ENCODE measurements at places on chromosomes 4 and X.

GRCh38 chr4:27514711-27515110 lies 654.1 kb downstream of the STIM2 start:
- DNase-seq: no peak

DNA sequence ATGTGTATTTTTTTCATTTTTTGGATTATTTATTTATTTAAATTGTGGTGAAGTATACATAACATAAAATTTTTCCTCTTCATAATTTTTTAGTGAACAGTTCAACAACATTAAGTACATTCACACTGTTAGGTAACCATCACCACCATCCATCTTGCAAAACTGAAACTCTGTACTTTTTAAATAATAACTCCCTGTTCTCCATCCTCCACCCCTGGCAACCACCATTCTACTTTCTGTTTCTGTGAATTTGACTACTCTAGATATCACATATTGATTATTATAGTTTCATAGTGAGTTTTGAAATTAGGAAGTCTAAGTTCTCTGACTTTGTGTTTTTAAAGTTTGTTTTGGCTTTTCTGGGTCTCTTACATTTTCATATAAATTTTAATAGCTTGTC lies 89.3 kb upstream of the STX18 start:
- DNase-seq: no peak

DNA sequence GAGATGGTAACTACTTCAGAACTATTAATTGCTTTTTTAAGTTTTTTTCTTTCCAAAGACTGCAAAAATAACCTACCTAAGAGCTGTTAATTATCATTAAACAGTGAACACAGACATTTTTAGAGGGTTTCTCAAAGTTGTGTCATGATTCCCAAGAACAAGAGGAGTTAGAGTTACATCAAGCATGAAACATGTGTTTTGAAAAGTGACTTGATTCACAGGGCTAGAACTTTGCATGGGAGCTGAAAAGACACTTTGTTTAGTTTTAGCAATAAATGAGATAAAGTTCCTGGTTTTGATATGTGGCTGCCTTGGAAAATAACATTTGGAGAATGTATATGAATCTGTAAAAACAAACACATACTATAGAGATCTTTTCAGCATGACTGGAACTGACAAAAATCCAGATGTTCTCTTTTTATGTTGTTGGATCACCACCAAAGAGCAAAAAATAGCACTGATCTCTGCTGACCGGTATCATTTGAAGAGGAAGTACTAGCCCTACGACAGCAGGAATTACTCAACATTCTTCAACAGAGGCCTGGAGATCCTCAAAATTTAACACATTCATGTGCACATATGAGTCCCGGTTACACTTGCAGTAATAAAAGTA lies 173.0 kb upstream of the PCDH18 start:
- no peak for DNase-seq

GRCh38 chr4:99629962-99630554 lies 27.6 kb downstream of the C4orf54 start:
- DNase-seq: no peak

- no peak for DNase-seq
These were observed 695.0 kb upstream of the HS3ST1 start for GRCh38 chr4:12123707-12124106.

GRCh38 chr4:64384237-64385203 lies 24.7 kb downstream of the TECRL start:
- DNase-seq: no peak

DNA sequence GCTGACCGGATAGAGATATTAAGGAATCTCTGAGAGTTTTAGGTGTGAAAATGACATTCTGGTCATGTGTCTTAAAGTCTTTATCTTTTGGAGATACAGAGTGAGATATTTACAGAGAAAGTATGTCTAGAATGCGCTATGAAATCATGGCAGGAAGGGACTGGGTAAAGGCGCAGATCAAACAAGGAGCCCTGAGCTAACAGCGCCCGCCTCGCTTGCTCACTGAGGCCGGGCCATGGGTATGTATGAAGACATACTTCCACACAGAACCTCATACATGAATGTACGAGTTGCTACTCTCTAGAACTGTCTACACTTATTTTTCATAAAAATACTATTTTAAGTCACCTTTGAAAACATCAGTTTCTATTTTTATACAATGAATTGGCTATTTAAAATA lies 20.0 kb downstream of the FAM53A start:
- no peak for DNase-seq

DNA sequence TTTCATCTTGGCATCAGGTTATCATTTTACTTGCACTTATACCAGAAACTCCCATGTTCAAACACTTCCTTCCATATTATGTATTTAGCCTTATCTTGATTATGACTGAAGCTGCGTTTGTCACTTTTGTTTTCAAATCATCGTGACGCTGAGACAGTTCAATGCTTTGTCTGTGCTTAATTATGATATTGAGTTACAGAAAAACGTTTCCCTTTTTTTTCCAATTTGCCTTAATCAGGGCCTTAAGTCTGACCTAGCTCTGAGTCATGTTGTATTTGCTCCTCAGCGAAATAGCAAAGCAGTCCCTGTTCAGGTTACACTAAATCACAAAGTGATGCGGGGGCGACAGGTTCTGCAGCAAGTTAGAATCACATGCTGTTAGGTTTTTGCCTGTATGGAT lies 254.7 kb downstream of the AFF2 start:
- no peak for DNase-seq

GRCh38 chr4:141119071-141119470 lies 14.2 kb downstream of the RNF150 start:
- DNase-seq: no peak

DNA sequence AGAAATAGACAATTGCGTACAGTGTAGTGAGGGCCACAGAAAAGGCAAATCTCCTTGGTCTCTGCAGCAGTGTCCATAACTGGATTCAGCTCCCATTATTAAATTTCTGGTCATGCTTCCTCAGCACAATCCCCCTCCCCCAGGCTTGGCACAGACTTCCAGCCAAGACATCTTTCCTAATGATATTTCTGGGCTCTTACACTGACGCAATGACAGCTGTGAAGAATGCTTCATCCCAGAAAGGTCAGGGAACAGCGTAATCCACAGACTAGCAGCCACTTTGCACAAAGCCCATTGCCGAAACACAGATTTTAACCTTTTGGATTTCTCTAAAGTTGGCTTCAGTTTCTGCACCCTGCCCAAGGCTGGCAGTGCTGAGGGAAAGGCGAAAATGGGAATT lies 597.6 kb upstream of the CPEB2 start:
- no peak for DNase-seq

GRCh38 chrX:26470941-26471340 lies 255.0 kb downstream of the MAGEB5 start:
- DNase-seq: no peak

GRCh38 chr4:123162859-123163258 lies 233.7 kb upstream of the SPRY1 start:
- no peak for DNase-seq

DNA sequence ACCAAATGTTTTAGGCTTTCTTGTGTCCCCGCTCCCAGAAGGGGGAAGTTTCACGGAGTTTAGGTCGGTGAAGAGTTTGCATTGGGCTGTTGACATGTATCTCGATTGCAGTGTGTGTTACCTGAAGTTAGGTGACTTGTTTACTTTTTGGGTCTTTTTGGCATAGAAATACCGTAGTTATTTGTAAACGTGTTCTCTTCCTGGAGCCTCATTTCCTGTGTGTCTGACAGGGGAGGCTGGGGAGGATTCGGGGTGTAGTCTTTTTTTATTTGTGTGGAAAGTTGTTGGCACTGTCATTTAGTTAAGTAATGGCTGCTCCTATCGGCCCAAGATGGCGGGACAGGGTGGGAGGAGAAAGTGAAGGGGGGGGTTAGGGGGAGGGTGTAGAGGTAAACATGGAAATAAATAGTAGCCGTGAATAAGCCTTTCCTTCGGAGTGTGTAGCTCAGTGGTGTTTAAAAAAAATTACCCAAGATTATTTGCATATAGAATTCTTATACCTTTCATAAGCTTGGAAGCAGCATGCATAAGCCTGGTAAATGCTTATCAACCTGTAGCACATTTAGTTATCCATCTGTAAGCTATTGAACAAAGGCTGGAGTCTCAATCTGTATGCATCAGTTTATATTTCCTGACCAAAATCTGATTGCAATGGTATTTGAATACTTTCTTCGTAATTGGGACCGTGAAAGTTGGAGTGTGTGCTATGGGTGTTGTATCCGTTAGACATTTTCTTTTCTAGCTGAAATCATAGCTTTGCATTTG lies 1.6 kb downstream of the KDM6A start:
- peak; percentile 42 for DNase-seq

- DNase-seq: peak; percentile 67
These were observed 733 bp downstream of the FRYL start for GRCh38 chr4:48779095-48779997.

DNA sequence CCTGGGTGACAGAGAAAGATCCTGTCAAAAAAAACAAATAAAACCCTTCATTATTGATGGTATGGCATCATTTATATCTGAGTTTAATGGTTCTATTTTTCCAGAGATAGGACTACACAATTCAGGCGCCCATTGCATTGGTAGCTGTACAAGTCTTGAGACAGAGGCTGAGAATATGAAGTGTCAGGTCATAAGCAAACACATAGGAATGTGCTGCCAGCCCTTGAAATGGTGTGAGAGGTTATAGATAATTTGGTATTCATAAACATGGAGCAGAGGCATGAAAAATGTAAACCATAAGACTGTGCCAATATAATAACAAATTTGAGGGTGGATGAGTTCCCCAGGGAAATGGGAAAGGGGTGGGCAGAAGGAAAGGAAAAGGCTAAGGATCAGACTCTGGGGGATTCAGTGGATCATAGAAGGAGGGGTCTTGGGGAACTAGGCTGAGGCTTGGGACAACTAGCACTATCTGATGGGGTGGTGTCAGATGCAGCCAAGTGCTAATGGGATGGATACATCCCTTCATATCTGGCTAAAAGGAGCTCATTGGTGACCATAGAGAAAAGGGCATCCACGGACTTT lies 50.8 kb downstream of the MAOA start:
- DNase-seq: no peak

GRCh38 chrX:79601341-79602131 lies 234.4 kb upstream of the ITM2A start:
- DNase-seq: no peak

DNA sequence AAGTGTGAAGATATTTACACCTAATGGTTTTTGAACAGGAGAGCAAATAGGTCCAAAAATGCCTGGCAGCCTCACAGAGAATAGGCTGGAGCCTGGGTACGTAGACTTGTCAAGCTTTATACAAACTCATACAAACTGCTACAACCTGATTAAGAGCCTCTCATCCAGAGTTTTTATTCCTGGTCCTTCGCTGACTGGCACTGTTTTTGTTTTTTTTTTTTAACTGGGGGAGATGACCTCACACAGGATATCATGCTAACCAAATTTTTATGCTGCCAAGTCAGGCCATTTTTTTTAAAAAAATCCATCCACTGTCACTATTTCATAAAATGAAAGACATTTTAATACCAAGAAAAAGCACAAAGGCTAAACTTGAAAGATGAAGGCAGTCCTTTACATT lies 1.9 kb downstream of the FAM114A1 start:
- no peak for DNase-seq

- DNase-seq: no peak
These were observed 524.3 kb upstream of the MAGEB2 start for GRCh38 chrX:29691044-29691443.

- DNase-seq: no peak
These were observed 56.6 kb downstream of the AREG start for GRCh38 chr4:74501579-74501978.

GRCh38 chr4:140162596-140162995 lies 8.6 kb upstream of the MAML3 start:
- no peak for DNase-seq

GRCh38 chr4:24778464-24779225 lies 16.7 kb upstream of the SOD3 start:
- DNase-seq: no peak

DNA sequence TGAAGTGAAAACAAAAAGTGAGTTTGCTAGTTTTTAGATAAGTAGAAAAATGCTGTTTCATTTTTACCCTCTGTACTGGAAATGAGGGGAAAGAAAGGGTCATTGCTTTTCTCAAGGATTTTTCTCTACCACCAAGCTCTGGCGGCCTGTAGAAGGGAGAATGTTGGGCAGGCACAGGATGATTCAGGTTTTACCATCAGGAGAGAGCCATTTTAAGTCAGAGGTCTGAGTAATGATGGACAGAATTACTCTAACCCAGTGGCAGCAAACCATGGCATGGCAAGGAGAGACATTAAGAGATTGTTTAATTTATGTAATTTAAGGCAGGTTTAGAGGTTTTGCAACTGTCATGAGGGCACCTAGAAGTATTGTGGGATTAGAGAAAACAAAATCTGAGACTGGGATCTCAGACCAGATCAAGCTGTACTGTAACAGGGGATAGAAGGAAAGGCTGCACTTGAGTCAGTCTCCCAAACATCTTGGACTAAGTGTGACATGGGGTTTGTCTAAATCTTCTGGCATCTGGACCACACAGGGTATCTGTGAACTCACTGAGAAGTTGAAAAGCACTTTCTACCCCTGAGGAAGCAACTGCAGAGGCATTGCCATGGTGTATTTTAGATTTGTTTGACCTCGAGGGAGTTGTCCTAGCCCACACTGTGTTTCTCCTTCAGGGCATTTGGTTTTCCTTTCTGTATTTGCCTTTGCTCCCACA lies 81.6 kb downstream of the BANK1 start:
- no peak for DNase-seq

DNA sequence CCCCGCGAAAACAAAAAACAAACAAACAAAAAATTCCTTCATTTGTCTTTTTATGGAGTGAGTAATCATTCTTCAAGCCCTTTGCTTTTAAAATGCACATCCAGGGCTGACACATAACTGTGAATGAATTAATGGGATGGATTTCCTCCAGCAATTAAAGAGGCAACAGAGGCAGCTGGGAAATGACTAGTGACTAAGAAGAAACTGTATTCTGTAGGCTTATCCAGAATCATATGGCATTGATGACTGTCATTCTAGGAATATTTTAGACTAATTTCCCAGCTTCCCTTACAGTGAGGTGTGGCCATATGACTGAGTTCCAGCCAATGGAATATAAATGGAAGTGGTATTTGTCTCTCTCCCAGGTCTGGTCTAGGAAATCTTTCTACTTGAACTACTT lies 46.8 kb upstream of the PDE5A start:
- DNase-seq: no peak

DNA sequence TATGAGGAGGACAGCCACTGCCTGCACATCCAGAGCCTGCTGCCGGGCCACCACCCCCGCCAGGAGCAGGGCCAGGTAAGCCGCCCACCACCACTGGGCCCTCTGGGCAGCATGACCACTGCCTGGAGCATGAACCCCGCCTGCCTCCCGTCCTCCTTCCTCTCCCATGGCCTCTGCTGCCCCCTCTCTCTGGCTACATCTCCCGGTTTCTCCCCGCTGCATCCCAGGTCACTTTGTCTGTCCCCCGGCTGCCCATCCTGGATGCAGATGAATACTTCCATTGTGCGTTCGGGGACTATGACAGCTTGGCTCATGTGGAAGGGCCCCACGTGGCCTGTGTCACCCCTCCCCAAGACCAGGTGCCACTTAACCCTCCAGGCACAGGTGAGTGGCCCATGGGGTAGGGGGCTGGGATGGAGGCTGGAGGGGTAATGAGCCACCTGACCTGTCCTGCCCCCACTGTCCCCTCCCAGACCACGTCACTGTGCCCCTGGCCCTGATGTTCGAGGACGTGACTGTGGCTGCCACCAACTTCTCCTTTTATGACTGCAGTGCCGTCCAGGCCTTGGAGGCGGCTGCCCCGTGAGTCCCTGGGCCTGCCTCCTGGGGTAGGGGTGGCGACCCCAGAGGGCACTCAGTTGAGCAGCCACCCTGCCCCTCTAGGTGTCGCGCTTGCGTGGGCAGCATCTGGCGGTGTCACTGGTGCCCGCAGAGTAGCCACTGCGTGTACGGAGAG lies 6.0 kb downstream of the PLXNB3 start:
- DNase-seq: no peak

- DNase-seq: no peak
These were observed 11.8 kb downstream of the COMMD8 start for GRCh38 chr4:47451657-47452056.

All from activated CD4-positive, alpha-beta T cell treated with anti-CD3 and anti-CD28 coated beads, Interleukin-2, amount 50 U/mL, for 48 hours (primary cell).